ENCODE measurements at places on chromosomes 3 and 15. TPM values are rescaled to one million over a fixed set of nuclear protein-coding genes. Genes with fewer than 3 reads are reported as not detected.

GRCh38 chr15:66581972-66582537, 16.3 kb upstream of the LCTL start:
- no peak for DNase-seq

GRCh38 chr3:39972508-39972907, 163.1 kb downstream of the MYRIP start:
- DNase-seq = no peak

Gene EAF1
- total RNA-seq = 19.5 TPM

Gene RASGRF1
- not detected for total RNA-seq

Gene GOLGA6L7
- total RNA-seq = not detected
